ENCODE measurements at places on chromosomes 6 and 20.

GRCh38 chr6:81289229-81289628 is 463.3 kb downstream of the TENT5A start:
- no peak for DNase-seq

- DNase-seq: peak; percentile 91
These were observed 88.0 kb downstream of the FAM217A start for GRCh38 chr6:3990692-3991491.

DNA sequence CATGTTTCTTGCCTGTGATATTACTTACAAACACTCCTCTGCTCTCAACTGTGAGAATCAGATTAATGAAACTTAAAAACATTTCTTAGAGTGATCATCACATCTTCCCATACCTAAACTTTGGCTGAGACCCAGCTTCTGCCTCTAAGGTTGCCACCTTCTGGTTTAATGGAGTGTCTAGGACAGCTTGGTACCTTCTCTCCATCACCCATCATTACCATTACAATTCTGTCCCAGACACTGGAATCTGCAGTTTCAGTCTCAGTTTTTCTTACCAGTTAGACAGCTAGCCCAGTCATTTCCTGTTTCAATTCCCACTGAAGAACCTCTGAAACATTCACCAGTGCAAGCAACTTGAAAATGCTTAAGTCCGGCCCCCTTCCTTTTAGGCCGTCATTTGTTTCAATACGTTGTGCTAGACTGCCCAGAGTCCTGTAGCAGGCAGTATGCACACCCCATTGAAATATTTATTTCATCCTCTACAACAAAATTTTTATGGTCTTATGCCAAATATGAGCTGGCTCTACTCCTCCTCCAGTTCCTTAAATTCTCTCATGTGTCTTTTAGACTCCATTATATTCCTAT is 107.0 kb upstream of the FOXO3 start:
- DNase-seq: no peak

GRCh38 chr20:34410336-34410735 is 47.3 kb downstream of the ITCH start:
- no peak for DNase-seq

GRCh38 chr6:45930420-45931040 is 85.1 kb downstream of the CLIC5 start:
- peak; percentile 79 for DNase-seq

DNA sequence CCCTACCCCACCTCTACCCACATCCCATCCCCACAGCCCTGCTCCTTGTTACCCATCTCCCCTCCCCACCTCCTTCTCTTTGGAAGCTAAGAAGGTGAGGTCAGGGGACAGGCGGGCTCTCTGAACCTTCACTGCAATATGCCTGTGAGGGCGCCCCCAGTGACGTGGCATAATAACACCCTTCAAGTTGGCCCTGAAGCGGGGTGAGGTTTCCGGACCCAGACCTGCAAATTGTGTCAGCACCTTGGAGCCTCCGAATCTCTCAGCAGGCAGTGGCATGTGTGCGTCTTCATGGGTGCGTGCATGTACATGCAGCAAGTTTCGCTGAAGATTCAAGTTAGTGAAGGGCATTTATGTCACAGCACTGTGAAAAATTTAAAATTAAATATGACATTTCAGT is 114.6 kb downstream of the SOBP start:
- no peak for DNase-seq

- no peak for DNase-seq
These were observed 334.6 kb downstream of the ESR1 start for GRCh38 chr6:152142105-152142504.

DNA sequence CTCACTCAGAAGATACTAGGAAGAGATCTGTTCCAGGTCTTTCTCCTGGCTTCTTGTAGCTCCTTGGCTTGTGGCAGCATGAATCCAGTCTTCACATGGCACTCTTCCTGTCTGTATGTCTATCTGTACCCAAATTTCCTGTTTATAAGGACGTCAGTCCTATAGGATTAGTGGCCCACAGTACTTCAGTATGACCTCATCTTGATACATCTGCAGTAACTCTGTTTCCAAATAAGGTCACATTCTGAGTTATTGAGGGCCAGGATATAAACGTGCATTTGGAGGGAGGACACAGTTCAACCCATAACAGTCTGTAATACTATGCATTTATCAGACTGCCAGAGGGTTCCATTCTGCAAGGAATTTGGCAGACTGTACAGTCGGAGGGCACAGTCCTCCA is 57.6 kb upstream of the DYNLRB1 start:
- no peak for DNase-seq

GRCh38 chr6:71252960-71253359 is 35.7 kb upstream of the OGFRL1 start:
- no peak for DNase-seq

DNA sequence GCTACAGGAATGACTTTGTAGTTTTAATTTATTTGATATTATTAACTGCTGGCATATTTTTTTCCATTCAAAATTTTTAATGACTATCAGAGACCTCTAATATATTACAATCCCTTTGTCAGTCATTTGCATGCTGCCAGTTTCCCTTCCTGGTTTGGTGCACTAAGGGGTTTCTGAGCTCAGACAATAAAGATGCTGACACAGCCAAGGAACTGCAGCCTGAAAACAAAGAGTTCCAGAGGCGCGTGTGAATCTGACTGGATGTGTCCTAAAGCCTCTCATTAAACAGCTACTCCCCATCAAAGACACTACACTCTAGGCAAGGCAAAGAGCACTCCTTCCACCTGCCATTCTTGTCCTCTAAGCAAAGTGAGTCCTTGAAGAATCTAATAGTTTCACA is 116.8 kb upstream of the DST start:
- DNase-seq: no peak

DNA sequence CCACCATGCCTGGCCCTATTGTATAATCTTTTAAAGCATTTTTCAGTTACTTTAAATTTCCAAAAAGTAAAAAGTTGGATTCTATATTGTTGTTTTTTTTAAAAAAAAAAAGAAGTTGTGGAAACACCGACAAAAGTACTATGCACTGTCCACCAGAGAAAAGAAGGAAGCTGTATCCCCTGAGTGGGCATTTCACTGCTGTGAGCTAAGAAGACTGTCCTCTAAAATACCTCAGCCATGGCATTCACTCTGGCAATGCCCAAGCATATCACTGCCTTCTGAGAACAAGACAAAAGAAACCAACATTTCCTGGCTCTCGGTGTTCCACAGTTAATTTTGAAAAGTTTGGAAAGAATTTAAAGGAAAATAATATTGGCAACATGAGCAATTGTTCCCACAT is 117.8 kb downstream of the IPCEF1 start:
- DNase-seq: no peak

- DNase-seq: no peak
These were observed 16.6 kb downstream of the CPNE5 start for GRCh38 chr6:36822506-36823269.

GRCh38 chr6:20879121-20879520 is 344.9 kb downstream of the CDKAL1 start:
- DNase-seq: no peak

DNA sequence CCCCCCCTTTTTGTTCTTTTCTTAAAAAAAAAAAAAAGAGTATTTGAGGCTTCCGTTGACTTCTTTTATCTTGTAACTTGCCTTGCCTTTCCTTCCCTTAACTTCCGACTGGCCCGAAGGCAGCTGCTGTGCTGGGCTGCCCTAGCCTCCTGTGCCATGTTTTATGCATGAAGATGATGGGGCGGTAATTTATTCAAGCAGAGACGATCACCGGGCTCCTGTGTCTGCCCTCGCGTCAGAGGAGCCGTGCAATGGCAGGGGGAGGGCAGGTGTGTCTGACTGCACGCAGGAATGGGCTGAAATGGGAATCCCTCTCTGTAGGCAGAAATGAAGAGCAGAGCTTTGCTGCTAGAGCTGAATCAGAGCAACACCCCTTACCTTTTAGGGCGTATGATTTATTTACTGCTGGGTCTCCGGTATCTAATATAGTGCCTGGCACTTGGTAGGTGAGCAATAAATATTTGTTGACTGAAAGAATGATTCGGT is 106.3 kb upstream of the RIPOR2 start:
- no peak for DNase-seq

GRCh38 chr6:13252790-13253189 is 75.5 kb downstream of the TBC1D7 start:
- no peak for DNase-seq

DNA sequence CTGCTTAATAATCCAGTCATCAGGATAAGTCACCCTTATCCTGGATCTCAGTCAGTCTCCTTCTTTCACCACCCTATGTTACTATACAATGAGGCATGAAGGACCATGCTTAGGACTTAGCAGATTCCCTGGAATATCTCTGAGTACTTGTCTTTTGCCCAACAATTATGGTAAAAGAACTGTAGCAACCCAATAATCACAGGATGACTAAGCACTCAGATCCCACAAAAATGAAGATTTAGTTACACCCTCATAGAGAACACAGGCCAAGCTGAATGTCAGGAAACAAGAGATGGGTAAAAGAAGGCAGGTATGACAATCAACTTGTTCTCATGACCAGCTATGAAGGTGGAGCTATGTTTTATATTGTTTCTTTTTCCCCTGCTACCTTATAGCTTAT is 91.4 kb downstream of the EDN1 start:
- no peak for DNase-seq

- DNase-seq: no peak
These were observed 2.8 kb downstream of the PREX1 start for GRCh38 chr20:48824830-48825565.

- DNase-seq: no peak
These were observed 2.5 kb downstream of the PPDPF start for GRCh38 chr20:63522981-63523611.

DNA sequence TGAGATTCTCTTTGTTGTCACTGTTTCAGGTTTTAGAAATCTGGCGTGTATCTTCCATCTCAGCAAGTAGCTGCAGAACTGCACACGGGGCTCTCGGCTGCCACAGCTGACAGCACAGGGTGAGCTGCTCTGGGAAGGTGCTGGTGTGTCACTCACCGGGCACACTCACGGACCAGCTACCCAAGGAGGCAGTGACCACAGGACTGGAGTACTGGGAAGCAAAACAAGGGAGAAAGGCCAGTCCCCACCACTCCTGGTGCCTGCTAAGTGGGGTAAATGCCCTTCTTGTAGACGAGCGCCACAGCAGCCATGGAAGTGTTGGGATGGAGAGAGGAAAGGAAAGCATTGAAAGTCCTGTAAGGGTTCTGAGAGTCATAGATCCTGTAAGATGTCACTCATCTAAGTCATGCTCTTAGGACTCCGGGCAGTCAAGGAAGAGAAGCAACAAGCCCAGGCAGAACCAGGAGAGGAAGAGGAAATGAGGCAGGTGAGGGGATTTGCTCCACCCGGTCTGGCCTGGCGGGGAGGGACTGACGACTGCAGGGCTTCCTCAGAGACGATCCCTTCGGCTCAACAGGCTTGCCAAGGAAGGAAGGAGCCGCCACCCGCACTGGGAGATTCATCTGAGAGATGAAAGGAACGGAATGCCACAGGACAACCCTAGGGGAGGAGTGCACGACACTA is 48.1 kb downstream of the PRDM1 start:
- DNase-seq: no peak

DNA sequence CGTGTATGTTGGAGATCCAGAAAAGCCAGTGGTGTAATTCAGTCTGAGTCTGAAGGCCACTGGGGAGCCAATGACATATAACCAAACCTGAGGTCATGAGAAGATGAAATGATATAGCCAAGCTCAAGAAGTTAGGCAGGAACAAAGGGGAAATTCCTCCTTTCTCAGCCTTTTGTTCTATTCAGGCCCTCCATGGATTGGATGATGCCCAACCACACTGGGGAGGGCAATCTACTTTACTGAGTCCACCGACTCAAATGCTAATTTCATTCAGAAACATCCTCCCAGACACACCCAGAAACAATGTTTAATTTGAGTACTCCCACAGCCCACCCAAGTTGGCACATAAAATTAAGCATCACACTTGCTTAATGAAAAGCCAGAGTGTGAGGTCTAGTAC is 183.6 kb downstream of the GJA1 start:
- DNase-seq: no peak

DNA sequence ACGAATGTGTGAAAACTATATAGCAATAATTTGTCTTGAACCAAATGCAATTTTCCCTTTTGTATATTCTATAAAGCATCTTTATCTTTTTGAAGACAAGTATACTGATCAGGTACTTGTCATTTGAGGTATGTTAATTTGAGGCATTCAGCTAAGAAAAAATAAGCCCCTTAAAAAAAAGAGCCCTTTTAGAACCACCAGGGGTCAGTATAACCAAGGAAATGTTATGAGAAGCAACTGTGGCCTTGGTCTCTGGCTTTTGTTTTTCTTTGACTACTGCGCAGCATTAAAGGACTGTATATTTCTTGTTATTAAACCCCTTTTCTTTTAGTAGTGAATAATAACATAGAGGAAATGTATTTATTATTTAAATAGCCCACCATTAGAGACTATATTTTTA is 43.1 kb downstream of the CD109 start:
- peak; percentile 80 for DNase-seq

DNA sequence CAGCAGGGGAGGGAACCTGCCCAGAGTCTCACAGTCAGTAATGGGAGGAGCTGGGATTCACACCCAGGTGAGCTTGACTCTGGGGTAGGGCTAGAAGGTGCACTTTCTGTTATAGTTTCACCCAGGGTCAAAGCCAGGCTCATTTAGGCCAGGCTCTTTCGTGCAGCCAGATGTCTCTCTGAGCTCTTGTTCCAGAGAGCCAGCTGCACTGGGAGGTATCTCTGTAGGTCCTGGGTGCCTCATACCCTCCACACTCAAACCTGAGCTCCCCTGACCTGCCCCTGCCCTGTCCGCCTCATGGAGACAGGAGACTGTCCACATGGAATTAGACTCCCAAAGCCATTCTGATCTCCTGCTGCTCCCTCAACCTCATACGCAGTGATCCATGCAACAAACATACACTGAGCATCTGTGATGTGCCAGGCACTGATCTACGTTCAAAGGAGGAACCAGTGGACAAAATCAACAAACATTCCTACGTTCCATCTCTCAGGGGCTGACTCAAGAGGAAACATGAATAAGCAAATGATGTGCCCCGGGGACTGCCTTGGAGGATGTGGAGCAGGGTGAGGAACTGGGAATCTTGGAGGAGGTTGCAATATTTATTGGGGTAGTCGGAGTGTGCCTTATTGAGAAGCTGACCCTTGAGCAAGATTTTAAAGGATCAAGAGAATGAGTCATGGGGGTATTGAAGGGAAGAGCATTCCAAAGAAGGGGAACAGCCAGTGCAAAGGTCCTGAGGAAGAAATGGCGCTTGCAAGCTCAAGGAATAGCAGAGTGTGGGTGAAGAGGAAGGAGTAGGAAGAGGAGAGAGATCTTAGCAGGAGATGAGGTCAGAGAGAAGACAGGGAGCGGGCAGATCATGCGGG is 71.3 kb upstream of the TOX2 start:
- no peak for DNase-seq

- DNase-seq: no peak
These were observed 36.8 kb upstream of the MRPS18A start for GRCh38 chr6:43724354-43724753.

GRCh38 chr6:138092686-138093085 is 14.5 kb downstream of the PERP start:
- no peak for DNase-seq

- DNase-seq: no peak
These were observed 59.5 kb upstream of the MPC1 start for GRCh38 chr6:166442131-166442685.

DNA sequence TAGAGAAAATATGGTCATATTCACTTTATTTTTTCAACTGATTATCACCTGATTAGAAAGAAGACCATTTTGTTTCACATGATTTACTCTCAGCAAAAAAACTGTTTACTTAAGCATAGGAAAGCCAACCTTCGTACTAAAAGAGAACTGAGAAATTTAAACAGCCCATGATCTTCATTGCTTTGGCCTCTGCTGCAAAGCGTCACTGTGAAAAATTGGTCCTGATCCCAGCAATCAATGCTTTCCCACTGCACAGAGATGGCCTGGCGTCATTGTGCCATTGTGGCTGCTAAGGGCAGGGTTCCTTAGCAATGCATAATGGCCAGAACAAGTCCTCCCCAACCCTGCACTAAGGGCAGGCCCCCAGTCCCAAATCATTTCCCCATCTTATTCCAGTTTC is 19.9 kb upstream of the THEMIS start:
- DNase-seq: no peak

All from DMS53 (cell line).